ENCODE measurements at places on chromosomes 7 and 10.

- no peak for DNase-seq
Measured at GRCh38 chr7:52940481-52940880, 95.0 kb upstream of the POM121L12 start.

DNA sequence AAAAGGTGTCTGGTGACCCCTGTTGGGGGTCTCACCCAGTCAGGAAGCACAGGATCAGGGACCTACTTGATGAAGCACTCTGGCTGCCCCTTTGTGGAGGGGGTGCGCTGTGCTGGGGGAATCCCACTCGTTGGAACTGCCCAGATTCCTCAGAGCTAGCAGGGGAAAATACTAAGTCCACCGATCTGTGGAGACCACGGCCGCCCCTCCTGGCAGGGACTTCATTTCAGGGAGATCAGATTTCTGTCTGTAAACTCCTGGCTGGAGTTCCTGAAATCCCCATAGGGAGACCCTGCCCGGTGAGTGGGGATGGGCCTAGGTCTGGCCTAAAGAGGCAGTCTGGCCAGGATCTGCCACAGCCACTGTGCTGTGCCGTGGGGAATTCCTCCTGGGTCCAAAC lies 79.3 kb upstream of the ADCY1 start:
- no peak for DNase-seq

GRCh38 chr7:6252341-6252746 lies 20.1 kb downstream of the CYTH3 start:
- no peak for DNase-seq

DNA sequence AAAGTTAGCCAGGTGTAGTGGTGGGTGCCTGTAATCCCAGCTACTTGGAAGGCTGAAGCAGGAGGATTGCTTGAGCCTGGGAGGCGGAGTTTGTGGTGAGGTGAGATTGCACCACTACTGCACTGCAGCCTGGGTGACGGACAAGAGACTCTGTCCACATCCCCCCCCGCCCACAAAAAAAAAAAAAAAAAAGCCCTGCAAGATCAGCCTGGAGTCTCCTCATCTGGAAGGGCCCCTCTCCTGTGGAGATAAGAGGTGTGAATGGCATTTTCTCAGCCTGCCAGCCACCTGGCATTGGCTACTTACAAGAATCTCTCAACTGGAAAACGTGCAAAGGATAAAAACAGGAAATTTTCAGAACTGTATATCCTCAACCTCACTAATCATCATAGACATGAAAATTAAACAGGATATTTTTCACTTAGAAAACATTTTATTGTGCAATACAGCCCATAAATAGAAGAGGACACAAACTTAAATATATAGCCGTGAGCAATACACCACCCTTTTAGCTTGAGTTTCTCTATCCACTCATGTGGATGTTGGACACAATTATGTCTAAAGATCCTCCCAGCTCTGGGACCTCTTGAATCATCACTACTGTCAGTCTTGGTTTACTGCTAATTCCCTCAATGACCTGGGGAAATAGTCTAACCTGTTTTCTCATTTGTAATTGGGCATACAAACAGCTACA lies 11.3 kb upstream of the TSPAN15 start:
- DNase-seq, result no peak

DNA sequence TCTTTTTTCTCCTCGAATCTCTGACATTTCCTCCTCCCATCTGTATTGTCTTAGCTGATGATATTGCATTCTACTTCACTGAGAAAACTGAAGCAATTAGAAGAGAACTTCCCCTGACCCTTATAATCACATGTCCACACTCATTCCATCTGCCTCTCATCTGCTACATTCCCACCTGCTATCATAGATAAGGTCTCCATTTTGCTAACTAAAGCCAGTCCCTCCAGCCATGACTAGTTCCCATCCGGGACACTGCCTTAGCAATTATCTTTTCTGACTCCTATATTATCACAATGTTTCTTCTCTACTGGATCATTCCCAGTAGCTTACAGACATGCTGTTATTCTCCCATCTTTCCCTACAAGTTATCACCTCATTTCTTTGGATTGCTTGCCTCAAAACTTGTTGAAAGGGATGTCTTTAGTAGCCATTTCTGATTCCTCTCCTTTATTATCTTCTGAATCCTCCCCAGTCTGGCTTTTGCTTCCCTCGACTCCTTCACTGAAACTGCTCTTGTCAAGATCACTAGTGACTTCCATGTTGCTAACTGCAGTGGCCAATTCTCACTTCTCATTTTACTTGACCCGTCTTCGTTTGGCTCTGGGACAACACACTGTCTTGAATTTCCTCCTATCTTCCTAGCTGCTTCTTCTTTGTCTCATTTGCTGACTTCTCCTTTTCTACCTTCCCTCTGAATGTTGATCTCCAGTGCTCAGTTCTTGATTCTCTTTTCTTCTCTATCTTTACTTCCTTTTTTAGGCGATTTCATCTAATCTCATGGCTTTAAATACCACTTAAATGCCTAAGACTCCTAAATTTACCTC lies 35.9 kb downstream of the FZD1 start:
- no peak for DNase-seq

GRCh38 chr10:73717556-73717955 lies 19.6 kb upstream of the AGAP5 start:
- DNase-seq, result no peak

DNA sequence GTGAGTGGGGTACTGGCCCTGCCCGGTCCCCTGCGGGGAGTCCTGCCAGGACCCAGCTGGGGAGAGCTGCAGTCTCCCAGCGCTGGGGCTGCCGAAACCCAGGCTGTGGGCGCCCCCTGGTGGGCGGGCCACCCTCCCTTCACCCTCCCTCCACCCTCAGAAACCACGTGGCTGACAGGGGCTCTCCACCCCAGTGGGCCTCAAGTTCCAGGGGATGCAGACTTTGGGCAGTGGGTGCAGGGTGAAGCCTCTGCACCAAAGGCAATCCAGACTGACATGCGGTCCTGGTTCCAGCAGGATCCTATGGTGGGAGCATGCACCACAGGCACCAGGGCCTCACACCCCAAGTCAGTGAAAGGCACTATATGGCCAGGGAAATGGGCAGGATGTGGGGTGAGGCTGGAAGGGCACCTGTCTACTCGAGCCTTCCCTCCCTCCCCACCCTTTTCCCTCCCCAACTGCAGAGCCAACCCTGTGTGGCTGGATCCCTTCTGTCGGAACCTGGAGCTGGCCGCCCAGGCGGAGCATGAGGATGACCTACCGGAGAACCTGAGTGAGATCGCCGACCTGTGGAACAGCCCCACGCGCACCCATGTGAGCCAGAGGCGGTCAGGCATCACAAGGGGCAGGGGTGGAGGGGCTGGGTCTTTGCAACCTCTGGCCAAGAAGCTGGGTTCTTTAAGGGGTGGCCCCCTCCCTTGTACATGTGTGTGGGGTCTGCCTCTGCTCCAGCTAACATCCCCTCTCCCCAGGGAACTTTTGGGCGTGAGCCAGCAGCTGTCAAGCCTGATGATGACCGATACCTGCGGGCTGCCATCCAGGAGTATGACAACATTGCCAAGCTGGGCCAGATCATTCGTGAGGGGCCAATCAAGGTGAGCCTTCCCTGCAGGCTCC lies 38.8 kb downstream of the PSAP start:
- DNase-seq, result peak; percentile 80

- DNase-seq, result no peak
Measured at GRCh38 chr7:120254845-120255244, 18.1 kb upstream of the KCND2 start.

DNA sequence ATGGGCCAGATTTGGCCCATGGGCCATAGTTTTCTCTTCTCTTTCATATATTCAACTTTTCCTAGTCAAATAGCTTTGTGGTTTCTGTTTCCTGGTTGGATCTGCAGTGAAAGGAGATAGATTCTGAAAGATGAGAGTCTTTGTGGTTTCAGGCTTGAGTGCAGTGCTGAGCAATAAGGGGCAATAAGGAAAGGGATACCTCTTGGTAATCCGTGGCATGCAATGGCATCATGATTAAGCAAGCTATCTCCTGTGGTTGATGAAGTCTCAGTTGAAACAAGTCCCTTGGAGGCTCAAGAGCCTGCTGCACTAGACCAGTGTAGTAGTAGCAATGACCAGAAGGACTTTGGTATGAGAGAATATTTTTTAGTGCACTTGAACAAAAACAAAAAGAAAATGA lies 187.7 kb upstream of the CNTNAP2 start:
- DNase-seq, result no peak

GRCh38 chr10:35503578-35503977 lies 101.6 kb upstream of the GJD4 start:
- DNase-seq, result no peak

GRCh38 chr10:1454428-1454827 lies 282.9 kb downstream of the ADARB2 start:
- no peak for DNase-seq

DNA sequence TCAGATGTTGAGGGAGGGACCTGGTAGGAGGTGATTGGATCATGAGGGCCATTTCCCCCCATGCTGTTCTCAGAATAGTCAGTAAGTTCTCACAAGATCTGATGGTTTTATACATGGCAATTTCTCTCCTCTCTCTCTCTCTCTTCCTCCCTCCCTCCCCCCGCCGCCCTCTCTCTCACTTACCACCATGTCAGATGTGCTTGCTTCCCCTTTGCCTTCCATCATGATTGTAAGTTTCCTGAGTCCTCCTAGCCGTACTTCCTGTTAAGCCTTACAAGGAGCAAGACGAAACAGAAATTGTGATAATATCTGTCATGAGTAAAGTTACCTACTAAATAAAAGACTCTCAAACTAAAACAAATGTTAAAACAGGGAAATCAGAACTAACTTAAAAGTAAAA lies 19.9 kb upstream of the GPR141 start:
- peak; percentile 11 for DNase-seq

- no peak for DNase-seq
Measured at GRCh38 chr7:139661043-139661440, 116.8 kb downstream of the HIPK2 start.

DNA sequence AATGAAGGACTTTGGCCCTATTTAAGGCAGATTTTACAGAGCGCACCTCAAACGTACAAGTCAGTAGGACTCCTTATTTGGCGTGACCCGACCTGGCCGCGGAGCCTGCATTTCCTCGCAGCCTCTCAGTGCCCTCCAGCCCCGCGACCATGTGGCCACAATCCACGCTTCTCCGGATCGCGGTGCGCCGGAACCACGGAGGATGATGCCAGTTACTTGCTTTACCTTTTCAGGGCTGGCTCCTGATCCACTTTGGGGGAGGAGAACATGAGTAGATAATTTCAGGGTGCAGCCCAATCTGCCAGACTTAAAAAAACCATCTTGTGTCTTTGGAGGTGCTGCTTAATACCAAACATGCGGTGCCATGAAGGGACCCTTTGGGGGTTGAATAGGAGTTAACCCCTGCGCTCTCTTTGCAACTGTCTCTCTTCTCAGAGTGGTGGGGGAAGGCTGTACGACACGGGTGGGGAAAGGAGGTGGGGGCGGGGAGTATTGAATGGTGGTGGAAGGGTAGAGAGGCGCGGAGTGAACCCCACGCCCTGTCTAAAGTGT lies 1.5 kb downstream of the FRAT1 start:
- DNase-seq, result no peak

DNA sequence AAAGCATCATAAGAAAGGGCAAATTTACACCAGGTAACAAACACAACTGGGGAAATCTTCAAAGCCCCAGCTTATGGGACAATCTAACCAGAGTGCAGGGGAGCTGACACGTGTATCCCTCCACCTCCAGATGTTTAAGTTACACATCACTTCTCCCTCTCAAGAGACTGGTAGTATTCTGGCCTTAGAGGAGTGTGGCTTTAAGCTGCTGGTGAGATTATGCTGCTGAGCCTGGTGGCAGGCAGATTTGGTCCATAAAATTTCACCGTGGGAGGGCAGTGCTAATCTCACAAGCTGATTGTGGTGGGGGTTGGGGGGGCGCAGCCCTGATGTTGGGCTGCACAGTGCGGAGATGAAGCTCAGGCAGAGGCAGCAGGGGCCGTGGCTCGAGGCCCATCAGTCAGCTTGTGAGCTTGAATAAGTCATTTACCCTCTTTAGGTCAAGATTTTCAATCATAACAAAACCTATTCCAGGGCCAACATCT lies 431.0 kb upstream of the GALNT17 start:
- no peak for DNase-seq

DNA sequence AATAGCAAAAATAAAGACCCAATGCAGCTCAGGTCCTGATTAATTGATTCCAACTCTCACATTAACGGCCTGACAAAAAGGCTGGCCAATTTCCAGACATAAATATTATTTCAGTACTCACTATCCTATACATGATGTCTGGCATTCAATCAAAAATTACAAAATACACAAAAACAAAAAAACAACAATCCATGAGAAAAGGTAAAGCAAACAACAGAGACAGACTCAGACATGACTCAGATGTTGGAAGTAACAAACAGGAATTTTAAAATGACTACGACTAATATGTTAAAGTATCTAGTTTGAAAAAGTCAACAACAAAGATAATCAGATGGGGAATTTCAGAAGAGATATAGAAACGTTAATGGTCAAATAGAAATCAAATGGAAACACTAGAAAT lies 152.8 kb downstream of the AMPH start:
- no peak for DNase-seq

- no peak for DNase-seq
Measured at GRCh38 chr10:44105696-44106095, 279.2 kb downstream of the CXCL12 start.

GRCh38 chr10:15809450-15809849 lies 50.9 kb downstream of the MINDY3 start:
- DNase-seq, result no peak

DNA sequence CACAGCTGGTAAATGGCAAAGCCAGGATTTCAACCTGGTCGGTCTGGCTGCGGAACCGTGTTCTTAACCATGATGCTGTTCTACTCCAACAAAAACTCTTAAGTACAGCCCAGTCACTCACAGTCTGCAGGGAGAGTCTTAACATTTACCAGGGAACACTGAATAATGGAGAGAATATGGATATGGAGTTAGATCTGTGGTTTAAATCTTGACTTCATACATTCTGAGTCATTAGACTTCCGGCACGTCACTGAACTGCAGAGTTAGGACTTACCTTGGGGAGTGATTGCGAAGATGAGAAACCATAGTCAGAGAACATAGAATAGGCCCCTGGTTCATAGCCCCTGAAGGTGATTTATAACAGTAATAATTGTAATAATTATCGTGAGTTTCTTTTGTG lies 61.7 kb downstream of the ADRA2A start:
- DNase-seq, result no peak

DNA sequence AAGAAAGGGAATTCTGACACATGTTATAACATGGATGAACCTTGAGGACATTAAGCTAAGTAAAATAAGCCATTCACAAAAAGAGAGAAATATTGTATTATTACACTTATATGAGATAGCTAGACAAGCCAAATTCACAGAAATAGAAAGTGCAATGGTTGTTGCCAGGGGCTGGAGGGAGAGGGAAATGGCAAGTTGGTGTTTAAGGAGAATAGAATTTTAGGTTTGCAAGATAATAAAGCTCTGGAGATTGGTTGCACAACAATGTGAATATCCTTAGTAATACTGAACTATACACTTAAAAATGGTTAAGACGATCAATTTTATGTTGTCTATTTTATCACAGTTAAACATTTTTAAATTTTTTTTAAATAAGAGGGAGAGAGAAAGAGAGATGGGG lies 25.0 kb upstream of the ADD3 start:
- no peak for DNase-seq

DNA sequence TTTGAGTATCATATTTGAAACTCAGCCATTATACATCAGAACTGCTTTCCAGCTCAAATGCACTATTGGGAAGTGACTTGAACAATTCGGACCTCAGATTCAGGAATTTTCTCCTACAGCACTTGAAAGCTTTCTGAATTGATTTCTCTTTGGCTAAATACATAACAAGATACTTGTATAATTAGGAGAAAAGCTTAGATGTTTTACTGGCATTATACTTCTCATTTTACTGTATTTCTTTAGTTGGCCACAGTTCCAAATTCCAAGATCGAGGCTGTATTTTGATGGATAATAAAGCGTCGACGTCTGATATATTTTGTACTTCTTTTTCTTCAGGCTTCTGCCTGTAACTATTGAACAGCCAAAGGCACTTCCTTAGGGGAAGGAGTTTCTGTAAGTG lies 26.7 kb upstream of the LYZL2 start:
- DNase-seq, result no peak
